ENCODE measurements at places on chromosomes 1 and 21.

DNA sequence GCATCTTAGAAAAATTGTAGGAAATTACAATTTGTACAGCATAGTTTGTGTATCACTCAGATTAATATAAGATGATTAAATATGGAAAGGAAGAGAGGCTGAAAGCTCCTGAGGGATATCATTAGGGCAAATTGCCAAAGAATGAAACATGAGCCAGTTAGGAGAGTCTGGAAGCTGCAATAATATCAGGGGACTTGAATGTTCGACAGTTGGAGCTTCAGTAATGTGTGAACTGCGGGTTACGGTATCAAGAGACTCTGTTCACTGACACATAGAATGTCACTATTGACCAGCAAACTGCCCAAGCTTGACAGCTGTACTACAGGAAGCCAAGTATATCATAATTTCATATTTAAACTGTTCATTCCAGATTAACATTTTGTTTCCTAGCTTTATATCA lies 157.2 kb downstream of the DENND1B start:
- DNase-seq, result no peak

DNA sequence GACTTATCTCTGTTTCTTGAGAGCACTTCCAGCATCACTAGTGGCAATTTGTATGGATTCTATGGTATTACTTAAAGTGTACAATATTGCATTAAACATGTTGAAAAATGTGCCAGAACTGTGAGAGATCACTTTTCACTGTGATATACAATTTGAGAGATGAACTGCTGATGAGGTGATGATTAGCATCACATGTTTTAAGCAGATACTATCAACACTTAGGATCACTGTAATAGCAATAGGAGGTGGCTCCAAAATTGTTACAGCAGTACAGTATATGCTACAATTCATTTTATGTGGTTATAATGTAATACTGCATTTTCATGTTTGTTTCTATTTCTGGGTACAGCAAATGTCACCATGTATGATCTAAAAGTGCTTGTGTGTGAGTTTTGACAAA lies 570.0 kb downstream of the PTPRC start:
- no peak for DNase-seq

DNA sequence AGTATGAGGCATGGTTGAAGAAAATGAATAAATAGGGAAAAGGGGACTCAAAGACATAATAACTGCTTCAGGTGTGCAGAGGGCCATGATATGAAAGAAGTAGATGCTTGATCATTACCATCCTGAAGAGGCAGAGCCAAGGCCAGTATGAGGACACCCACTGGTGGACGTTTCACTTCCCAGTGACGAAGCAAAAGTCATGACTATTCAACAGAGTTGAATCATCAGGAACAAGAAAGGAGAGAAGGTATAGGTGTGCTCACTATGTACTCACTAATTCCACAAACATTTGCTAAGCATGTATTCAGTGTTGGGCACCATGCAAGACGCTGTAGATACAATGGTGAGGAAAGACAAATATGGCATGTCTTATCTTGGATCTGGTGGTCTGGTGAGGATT lies 319.2 kb upstream of the RUNX1 start:
- DNase-seq, result no peak

DNA sequence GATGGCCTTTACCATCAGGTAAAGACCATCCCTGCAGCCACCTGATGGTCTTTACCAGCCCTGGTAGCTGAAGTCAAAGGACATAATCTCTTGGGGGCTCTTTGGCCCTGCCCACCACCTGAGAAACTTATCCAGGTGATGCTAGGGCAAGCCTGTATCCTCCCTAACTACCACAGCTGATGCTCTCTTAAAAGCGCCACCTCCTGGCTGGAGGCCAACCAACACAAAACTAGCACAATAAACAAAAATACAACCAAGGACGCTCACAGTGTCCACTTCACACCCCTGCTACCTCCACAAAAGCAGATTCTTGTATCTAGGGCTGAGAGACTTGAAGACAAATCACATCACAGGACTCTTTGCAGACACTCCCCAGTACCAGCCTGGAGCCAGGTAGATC lies 357.1 kb upstream of the POU3F1 start:
- no peak for DNase-seq

DNA sequence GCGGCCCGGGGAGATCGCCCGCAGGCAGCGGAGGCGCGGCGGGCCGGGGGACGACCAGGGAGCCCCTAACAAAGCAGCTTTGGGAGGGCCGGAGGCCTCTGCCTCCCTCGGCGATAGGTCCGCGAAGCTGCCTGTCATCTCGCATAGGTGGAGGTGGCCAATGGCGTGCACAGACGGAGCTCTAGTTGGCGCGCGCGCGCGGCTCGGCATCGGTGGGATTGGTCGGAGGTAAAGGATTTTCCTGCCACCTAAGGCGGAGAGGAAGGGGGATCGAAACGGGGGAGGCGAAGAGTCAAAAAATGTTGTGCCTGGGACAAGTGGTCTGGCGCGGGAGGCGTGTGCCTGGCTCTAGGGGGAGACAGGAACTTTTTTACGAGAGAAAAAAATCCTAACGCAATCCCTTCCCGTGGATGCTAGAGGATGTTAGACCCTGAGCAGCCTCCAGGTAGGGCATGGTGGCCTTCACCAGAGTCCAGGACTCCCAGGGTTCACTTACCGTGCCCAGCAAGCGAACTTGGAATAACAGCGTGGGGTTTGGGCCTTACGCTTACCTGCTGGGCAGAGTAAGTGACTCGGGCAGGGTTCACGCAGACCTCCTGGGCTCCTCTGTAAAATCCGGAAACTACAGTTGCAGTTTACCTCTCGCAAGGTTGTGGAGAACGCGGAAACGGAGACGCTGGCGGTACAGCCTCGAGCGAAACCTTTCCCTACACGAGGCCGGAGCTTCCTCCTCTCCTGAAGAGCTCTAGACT lies 99.9 kb upstream of the SOD1 start:
- DNase-seq, result peak; percentile 71

DNA sequence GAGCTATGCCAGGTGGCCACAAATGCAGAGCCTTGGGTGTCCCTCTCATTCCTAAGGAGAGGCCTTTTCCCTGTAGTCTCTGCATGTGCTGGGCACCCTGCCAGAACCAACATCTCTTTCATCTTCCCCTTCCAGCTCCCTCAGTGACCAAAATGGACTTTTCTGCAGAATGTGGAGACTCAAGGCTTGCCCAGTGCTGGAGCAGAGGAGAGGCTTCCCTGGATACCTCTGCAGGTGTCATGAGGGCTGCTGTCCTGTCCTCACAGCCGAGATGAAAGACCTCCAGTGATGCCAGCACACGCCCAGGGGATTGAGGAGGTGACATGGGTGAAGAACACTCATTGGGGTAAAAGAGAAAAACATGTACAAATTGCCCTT lies 347.0 kb upstream of the AJAP1 start:
- no peak for DNase-seq
